ENCODE measurements at places on chromosomes 2 and 18. TPM values are rescaled to one million over a fixed set of nuclear protein-coding genes. Genes with fewer than 3 reads are reported as not detected.

DNA sequence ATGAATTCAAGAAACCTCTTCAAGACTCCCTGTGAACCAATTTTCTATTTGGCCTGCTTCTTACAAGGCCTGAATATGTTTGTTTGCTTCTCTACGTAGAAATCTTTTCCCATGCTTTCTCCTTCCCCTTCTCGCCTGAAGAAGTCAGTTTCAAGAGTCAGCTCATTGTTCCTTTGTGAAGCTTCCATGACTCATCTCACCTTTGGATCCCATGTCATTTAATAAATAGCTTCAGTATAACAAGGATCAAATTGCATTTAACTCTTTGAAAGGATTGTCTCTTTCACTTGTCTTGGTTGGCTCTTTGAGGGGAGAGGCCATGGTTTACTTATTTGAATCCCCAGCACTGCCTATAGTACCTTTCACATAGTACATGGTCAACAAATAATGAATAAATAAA is 28.4 kb downstream of the CPS1 start:
- H3K27ac ChIP-seq = no peak overlapping the region
- no peak for DNase-seq
- H3K36me3 ChIP-seq = no peaks in the 10 kb centered on the region
- H3K27me3 ChIP-seq = no peaks in the 10 kb centered on the region
- no peaks in the 10 kb centered on the region for H3K4me1 ChIP-seq

The NCKAP5 gene
- 0.75 TPM for total RNA-seq

DNA sequence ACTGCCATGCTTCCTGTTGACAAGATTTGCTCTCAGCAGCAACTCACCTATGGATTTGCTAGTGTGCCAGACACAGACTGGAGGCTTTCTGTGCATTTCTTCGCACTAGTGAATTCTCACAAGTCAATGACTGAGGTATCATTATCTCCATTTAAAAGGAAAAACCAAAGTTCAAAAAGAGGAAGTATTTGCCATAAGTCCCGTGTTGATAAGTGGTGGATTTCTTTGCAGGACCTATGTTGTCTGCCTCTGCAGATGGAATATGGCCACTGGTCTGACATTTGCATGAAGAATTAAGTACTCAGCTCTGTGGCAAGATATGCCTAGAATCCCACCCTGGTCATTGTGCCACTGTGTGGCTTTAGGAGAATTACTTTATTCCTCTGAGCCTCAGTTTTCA is 299.6 kb downstream of the PAX3 start:
- no peaks in the 10 kb centered on the region for H3K36me3 ChIP-seq
- H3K4me3 ChIP-seq = no peak overlapping the region
- no peak for DNase-seq
- no peak overlapping the region for H3K27ac ChIP-seq

The TDRD15 gene
- total RNA-seq = not detected

DNA sequence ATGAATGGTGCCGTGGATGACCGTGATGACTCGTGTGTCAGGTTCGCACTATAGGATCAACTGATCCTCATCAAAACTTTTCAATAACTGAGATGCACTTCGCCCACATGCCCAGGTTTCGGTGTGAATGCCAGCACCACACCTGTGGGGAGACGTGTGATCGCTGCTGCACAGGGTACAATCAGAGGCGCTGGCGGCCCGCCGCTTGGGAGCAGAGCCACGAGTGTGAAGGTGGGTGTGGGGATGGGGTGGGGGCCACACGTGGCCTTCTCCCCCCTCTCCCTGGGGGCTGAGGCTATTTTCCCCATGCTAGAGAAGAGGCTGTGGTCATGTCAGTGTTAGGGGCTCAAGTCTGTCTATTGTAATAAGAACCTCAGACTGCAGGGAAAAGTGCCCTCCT is 69.0 kb downstream of the LAMA3 start:
- no peaks in the 10 kb centered on the region for H3K4me1 ChIP-seq
- no peak for DNase-seq
- no peaks in the 10 kb centered on the region for H3K27me3 ChIP-seq
- H3K4me3 ChIP-seq = no peak overlapping the region
- H3K27ac ChIP-seq = no peak overlapping the region

GRCh38 chr18:67677489-67677888 is 161.0 kb upstream of the DSEL start:
- no peaks in the 10 kb centered on the region for H3K36me3 ChIP-seq
- H3K4me1 ChIP-seq = no peaks in the 10 kb centered on the region
- no peak overlapping the region for H3K4me3 ChIP-seq
- no peak overlapping the region for H3K27ac ChIP-seq

Data from ascending aorta (tissue), 2 donors.